ENCODE measurements at places on chromosomes 3 and 15.

GRCh38 chr3:58109752-58110151, 101.0 kb downstream of the DNASE1L3 start:
- no peak for DNase-seq

GRCh38 chr3:88061746-88062145, 2.7 kb downstream of the ZNF654 start:
- no peak for DNase-seq

- DNase-seq, result no peak
Measured at GRCh38 chr3:15043408-15044171, 21.5 kb downstream of the MRPS25 start.

DNA sequence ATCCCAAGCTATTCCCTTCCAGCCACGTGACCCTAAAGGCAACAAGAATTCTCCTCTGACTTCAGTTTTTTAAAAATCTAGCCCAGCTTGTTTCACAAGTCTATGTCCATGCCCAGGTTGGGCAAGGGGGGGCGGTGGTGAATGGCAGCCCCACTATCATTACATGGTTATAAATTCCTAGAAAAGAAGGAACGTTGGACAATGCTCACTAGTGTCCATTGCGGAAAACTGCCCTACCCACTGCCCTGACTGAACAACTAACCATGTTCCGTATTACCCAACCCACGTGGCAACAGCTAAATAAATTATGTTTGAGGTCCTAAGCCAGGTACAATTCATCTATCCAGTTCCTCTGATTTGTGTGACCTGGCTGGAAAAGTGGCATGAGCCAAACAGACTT, 8.7 kb upstream of the TAFA4 start:
- DNase-seq, result no peak

DNA sequence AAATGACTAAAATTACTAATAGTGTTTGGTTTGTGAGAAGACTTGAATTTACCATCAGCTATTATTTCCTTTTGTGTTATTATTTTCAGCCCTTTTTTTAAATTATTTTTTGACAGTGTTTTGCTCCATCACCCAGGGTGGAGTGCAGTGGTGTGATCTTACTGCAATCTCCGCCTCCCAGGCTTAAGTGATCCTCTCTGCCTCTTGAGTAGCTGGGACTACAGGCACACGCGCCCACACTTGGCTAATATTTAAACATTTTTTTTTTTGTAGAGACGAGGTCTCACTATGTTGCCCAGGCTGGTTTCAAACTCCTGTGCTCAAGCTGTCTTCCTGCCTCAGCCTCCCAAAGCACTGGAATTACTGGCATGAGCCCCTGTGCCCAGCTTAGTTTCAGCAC, 31.7 kb upstream of the UTS2B start:
- DNase-seq, result no peak

- no peak for DNase-seq
Measured at GRCh38 chr3:197545101-197545500, 10.7 kb downstream of the BDH1 start.

DNA sequence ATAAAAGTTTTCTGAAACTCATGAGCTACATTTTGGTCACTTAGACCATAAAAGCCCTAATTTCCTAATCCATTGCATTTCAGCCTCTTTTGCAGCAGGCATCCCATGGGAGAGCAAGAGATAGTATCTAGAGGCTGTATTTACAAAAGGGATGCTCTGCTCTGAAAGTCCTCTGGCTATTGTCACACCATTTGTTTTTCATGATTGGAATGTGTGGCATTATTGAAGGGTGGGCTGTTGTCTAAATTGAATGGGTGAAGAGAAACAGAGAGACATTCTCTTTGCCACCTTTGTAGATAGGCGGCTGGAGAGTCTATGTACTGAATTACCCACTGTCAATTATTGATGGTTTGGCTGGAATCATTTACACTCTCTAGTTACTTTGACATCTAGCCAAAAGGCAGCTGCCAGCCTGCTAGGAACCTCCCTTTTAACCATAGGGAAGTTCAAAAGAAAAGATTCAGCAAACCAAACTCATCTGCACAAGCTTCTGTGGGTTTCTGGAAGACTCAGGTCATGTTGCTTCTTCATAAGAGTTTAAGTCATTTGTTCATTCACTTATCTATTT, 89.8 kb upstream of the RARB start:
- DNase-seq, result no peak
